Esophagus squamous epithelium (tissue), 5 donors: ENCODE measurements at places on chromosomes 13 and 19.

- DNase-seq, result no peak
Measured at GRCh38 chr13:102983496-102983895, 82.7 kb downstream of the SLC10A2 start.

- no peak for DNase-seq
Measured at GRCh38 chr19:19409631-19410030, 4.2 kb downstream of the GATAD2A start.

DNA sequence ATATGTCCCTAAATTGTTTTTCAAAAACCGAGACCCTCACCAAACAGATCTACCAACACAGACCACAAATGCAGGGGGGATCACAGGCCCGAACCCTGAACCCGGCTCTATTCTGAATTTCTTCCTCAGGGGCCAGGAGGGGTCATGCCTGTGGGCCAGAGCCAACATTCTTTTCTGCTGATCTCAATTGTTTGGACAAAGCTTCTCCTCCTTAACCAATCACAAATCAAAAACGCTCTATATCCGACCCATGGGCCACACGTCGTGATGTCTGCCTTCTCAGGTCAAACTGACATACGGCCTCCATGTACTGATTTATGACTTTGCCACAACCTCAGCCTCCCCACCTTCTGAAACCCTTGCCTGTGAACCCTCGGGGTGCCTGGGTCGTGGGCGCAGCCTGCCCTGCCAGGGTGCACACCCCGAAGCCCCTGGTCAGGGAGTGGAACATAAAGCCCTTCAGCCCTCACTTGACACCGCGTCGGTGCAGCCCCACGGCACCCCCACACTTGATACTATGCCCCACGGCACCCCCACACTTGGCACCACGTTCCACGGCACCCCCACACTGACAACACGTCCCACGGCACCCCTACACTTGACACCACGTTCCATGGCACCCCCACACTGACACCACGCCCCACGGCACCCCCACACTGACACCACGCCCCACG is 58.4 kb upstream of the C13orf46 start:
- no peak for DNase-seq

- no peak for DNase-seq
Measured at GRCh38 chr13:39417131-39417530, 185.9 kb downstream of the LHFPL6 start.

GRCh38 chr19:13583114-13583513 is 76.8 kb upstream of the CACNA1A start:
- no peak for DNase-seq

GRCh38 chr13:95418946-95419345 is 117.7 kb upstream of the ABCC4 start:
- no peak for DNase-seq

DNA sequence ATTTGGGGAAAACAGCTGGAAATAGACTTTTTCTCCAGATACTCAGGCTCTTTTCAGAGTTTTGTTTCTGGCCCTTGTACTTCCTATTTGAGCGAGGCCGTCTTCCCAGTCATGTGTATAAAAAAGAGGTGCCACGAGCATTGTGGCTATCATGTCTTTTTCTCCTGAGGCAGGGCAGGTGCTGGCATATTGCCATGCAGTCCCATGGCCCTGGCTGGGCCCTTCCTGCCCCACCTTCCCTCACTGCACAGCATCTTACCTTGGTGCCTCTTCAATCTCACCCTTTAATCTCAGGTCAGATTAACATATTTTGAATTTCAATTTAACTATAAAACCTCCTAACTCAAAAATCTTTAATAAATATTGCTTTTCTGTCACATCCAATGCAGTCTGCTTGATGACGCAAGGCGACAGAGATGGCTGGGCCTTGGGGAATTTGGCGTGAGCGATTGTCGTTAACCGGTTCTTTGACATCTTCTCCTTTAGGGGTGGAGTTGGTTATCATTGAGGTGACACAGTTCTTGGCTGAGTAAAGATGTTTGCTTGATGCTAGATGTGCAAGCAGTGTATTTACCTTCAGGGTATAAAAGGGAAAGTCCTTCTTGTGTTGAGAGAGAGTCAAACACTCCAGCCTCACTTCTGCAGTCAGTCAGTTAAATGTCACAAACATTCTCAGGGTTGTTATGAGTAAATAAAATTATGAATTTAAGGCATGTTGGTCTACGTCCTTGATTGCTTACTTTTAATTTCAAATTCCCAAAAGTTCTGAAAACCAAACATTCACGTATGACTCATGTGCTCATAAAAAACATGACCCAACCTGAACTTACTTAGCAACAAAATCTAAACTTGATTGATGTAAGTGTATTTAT is 289.9 kb downstream of the MYO16 start:
- DNase-seq, result no peak
